ENCODE measurements at places on chromosomes 5 and 9. TPM values are rescaled to one million over a fixed set of nuclear protein-coding genes. Genes with fewer than 3 reads are reported as not detected.

- DNase-seq = no peak
- H3K27me3 ChIP-seq = no peaks in the 10 kb centered on the region
- no peaks in the 10 kb centered on the region for H3K4me1 ChIP-seq
- no peaks in the 10 kb centered on the region for H3K36me3 ChIP-seq
Observed at GRCh38 chr5:111922344-111922743, 165.3 kb upstream of the NREP start.

The SLC36A2 gene
- total RNA-seq = not detected

- H3K36me3 ChIP-seq = no peaks in the 10 kb centered on the region
- no peak overlapping the region for H3K4me3 ChIP-seq
- DNase-seq = no peak
- H3K27ac ChIP-seq = no peak overlapping the region
Observed at GRCh38 chr9:105195259-105195658, 49.2 kb upstream of the SLC44A1 start.

GRCh38 chr5:1056611-1057484 lies 48.2 kb downstream of the NKD2 start:
- no peaks in the 10 kb centered on the region for H3K4me1 ChIP-seq
- H3K36me3 ChIP-seq = peaks cover 12% of the 10 kb centered on the region
- no peak for DNase-seq
- no peak overlapping the region for H3K4me3 ChIP-seq

The NOTCH1 gene
- total RNA-seq = 108 TPM

The FIBCD1 gene
- total RNA-seq = not detected

GRCh38 chr5:176722757-176723156 lies 75.5 kb downstream of the TSPAN17 start:
- no peaks in the 10 kb centered on the region for H3K36me3 ChIP-seq
- H3K27ac ChIP-seq = no peak overlapping the region
- H3K4me3 ChIP-seq = no peak overlapping the region

DNA sequence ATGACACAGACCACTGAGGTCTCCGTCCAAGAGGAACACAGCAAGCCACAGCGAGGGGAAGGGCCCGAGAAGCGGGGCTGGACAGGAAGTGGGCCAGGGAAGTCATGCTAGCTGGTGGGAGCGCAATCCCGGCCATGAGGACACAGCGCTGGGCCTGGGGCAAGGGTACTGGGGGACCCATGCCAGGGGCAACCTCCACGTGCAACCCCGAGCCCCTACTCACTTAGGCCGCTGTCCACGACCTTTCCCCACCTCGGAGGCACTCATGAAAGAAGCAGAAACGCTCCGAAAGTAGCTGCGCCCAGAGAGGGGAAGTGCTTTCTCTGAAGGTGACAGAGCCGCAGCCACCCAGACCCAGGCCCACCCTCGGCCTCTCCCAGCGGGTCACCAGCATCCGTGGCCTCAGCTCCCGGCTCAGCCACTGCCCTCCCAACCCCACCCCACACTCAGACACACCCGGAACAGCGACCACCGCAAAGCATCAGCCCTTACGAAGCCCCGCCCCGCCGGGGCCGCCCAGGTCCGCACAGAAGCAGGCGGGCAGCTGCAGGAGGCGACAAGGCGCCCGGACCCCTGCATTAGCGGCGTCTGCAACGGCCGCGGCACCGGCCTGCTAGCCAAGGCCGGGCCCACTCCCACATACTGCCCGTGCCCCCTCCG lies 782 bp downstream of the BICD2 start:
- H3K36me3 ChIP-seq = no peaks in the 10 kb centered on the region
- peak overlapping the region; percentile 83 for H3K27ac ChIP-seq
- H3K4me3 ChIP-seq = peak overlapping the region; percentile 94
- peaks cover 42% of the 10 kb centered on the region for H3K4me1 ChIP-seq
- peaks cover 3% of the 10 kb centered on the region for H3K27me3 ChIP-seq

DNA sequence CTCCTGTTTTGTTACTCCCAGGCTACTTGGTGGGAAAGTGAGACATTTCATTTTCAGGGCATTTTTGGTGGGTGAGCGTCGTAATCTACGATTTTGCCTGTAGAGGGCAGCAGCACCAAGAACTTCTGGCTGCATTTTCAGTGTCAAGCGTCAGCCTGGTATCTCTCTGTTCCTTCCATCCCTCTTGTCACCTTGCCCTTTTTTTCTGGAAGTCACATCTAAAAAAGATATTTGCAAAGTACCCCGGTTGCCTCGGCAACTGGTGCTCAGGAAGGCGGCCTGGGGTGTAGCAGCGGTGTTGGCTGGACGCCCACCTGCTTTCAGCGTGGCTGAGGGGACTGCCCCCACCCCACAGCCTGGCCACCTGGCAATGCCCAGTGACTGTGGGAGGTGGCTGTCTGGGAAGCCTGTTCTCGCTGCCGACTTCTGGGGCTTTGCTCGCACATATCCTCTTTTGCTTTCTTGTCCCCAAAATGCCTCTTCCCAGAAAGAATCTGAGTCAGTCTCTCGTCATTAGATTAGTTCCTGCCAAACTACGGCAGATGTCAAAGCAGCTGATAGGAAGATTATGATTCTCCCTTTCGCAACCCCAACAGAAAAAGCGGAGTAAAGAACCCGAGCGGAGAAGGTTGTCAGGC lies 84.5 kb downstream of the ACER2 start:
- no peaks in the 10 kb centered on the region for H3K36me3 ChIP-seq
- H3K4me3 ChIP-seq = peak overlapping the region; percentile 9
- DNase-seq = peak; percentile 84
- no peak overlapping the region for H3K27ac ChIP-seq

The ABO gene
- 0.36 TPM for total RNA-seq

DNA sequence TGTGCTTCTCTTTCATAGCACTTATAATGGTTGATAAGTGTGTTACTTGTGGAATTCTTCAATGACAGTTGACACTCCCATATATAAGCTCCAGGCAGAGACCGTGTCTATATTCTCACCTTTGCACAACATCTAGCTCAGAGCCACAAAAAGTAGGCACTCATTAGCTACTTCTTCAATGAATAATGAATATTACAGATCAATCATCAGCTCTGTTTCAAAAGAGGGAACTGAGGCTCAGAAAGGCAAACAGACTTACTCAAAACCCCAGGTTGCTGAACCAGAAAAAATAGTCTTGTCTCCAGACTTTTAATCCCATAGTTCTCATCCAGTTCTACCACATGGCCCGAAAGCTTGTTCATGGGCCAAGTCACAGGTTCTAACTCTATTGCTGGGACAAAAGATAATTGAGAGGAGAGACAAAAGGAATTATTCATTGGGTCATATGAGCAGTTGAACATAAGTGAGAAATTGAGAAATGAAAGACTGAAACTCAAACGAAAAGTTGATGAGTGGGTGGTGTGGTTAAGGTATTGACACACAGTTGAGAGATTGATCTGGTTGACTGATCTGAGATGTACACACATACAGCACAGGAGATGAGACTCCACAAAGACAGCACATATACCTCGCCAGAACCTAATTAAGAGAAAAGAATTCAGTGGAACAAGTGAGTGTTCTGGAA lies 381.6 kb downstream of the EFNA5 start:
- H3K27ac ChIP-seq = peak overlapping the region; percentile 40
- no peak for DNase-seq
- peaks cover 15% of the 10 kb centered on the region for H3K4me1 ChIP-seq
- no peaks in the 10 kb centered on the region for H3K27me3 ChIP-seq
- no peaks in the 10 kb centered on the region for H3K36me3 ChIP-seq

The ANKRD33B gene
- total RNA-seq = 21.7 TPM

- H3K27me3 ChIP-seq = peaks cover 14% of the 10 kb centered on the region
- H3K36me3 ChIP-seq = no peaks in the 10 kb centered on the region
- no peaks in the 10 kb centered on the region for H3K4me1 ChIP-seq
- H3K27ac ChIP-seq = no peak overlapping the region
- H3K4me3 ChIP-seq = no peak overlapping the region
Observed at GRCh38 chr9:69264526-69264925, 60.5 kb upstream of the ENTREP1 start.

The FGF1 gene
- total RNA-seq = not detected

The REEP2 gene
- 3.5 TPM for total RNA-seq

DNA sequence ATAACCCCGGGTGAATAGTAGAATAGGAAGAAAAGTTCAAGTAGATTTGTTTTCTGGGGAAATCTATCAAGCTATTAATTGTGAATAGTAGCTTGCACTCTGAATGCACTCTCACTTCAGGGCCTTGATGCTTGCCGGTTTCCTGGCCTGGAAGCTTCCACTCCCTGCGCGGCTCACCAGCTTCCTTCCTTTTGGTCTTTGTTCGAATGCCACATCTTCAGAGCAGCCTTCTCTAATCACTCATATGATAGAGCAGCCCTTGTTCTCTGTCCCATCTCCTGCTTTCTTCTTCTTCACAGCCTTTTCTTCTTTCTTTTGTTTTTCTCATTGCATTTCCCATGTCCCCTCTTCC lies 146.7 kb downstream of the MAST4 start:
- DNase-seq = no peak
- H3K27ac ChIP-seq = no peak overlapping the region
- H3K4me3 ChIP-seq = no peak overlapping the region
- peaks cover 3% of the 10 kb centered on the region for H3K27me3 ChIP-seq

GRCh38 chr5:38438757-38439156 lies 117.7 kb downstream of the LIFR start:
- no peak overlapping the region for H3K27ac ChIP-seq
- DNase-seq = no peak
- H3K27me3 ChIP-seq = peaks cover 33% of the 10 kb centered on the region
- H3K36me3 ChIP-seq = no peaks in the 10 kb centered on the region

DNA sequence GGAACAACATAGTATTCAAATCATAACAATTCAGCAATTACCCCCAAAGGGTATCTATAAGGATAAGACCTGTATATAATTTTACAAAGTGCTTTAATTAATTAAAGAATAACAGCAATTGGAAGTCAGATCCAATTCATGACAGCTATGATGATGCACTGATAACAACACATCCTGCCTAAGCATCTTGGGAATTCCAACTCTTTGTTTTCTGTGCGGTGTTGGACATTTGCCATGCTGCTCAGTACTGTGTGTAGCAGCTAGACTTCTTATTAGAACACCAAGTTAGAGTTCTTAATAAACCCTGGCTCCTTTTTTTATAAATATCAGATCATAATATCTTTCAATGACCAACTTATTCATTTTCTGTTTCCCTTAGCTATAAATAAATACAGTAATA lies 209.0 kb downstream of the SEC61B start:
- H3K36me3 ChIP-seq = no peaks in the 10 kb centered on the region
- H3K27ac ChIP-seq = no peak overlapping the region
- DNase-seq = no peak
- peaks cover 11% of the 10 kb centered on the region for H3K27me3 ChIP-seq

DNA sequence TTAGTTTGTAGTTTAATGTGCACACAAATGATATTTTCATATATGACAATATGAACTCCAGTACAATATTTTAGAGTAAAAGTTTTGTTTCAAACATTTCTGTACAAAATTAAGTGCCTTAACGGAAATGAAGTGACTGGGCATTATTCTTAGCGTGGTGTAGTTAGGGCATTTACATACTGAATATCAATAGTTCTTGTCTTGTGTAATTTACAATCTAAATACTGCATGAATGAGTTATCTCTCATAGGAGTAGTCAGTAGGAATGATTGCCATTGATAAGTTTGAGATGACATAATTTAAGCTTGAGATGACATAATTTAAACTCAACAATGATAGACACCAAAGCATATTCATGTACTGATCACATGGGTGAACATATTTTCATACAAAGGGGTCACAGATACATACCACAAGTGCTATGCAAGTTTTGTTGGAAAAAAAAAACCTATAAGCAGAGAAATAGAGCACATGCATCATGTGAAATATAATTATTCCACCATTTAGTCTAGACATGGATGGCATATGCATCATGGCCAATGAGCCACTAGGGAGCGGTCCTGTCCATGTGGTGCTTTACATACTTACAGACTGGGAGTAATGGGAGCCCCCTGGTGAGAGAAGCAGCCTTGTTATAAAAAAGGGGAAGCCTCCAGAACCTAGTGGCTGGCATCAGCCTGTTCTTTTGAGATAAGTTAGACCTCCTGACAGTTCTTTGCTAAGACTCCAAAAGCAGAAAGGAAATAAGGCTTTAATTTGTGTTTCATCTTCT lies 1523.9 kb downstream of the MAT2B start:
- no peak overlapping the region for H3K4me3 ChIP-seq
- no peak overlapping the region for H3K27ac ChIP-seq
- H3K36me3 ChIP-seq = no peaks in the 10 kb centered on the region
- no peak for DNase-seq
- no peaks in the 10 kb centered on the region for H3K4me1 ChIP-seq

- no peaks in the 10 kb centered on the region for H3K27me3 ChIP-seq
- H3K36me3 ChIP-seq = peaks cover 50% of the 10 kb centered on the region
- DNase-seq = peak; percentile 83
- H3K4me1 ChIP-seq = peaks cover 14% of the 10 kb centered on the region
- H3K4me3 ChIP-seq = peak overlapping the region; percentile 71
- H3K27ac ChIP-seq = peak overlapping the region; percentile 92
Observed at GRCh38 chr9:131578731-131579504, 33.6 kb downstream of the PRRT1B start.

GRCh38 chr9:72441848-72442607 lies 77.0 kb upstream of the ZFAND5 start:
- no peaks in the 10 kb centered on the region for H3K36me3 ChIP-seq
- peaks cover 2% of the 10 kb centered on the region for H3K27me3 ChIP-seq
- H3K4me3 ChIP-seq = no peak overlapping the region
- peaks cover 31% of the 10 kb centered on the region for H3K4me1 ChIP-seq
- H3K27ac ChIP-seq = peak overlapping the region; percentile 0

The ENG gene
- total RNA-seq = 32.4 TPM

The NMUR2 gene
- total RNA-seq = not detected

- no peaks in the 10 kb centered on the region for H3K4me1 ChIP-seq
- no peak overlapping the region for H3K27ac ChIP-seq
- no peak overlapping the region for H3K4me3 ChIP-seq
- DNase-seq = no peak
Observed at GRCh38 chr9:116774421-116775180, 87.5 kb downstream of the TRIM32 start.

DNA sequence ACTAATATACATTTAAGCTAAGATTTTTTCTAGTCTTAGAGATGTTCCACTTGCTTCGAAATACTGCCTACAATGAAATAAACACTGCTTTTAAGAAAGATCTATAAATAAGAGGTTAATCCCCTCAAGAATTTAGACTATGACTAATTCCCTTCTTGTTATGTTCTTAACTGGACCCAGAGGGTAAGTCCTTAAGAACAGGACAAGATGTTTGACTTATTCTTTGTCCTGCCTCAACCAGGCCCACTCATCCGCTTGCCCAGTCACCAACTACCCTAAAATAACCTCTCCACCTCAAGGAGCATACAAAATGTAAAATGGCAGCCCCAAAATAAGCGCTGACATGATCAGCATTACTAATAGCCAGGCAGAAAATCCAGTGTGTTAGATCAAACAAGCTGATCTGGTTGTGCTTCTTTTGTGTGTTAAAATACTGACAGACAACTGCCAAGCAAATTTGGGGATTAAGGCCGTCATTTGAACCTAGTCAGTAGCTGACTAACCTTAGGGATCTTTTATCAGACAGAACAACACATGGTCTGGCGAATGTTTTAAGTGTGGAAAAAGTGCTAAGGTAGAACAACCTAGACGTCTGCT lies 93.7 kb upstream of the SMC5 start:
- DNase-seq = no peak
- no peak overlapping the region for H3K27ac ChIP-seq
- peaks cover 1% of the 10 kb centered on the region for H3K27me3 ChIP-seq

- H3K36me3 ChIP-seq = peaks cover 38% of the 10 kb centered on the region
- H3K4me3 ChIP-seq = peak overlapping the region; percentile 96
- DNase-seq = peak; percentile 62
- H3K27ac ChIP-seq = peak overlapping the region; percentile 95
- peaks cover 24% of the 10 kb centered on the region for H3K4me1 ChIP-seq
Observed at GRCh38 chr9:124415852-124416484, 726 bp upstream of the PSMB7 start.

All from activated CD4-positive, alpha-beta T cell treated with anti-CD3 and anti-CD28 coated beads, Interleukin-2, amount 10 ng/mL, durations not matched to agents 24 days and 14 days (primary cell).